ENCODE measurements at places on chromosomes 7 and 10. TPM values are rescaled to one million over a fixed set of nuclear protein-coding genes. Genes with fewer than 3 reads are reported as not detected.
A peak's percentile ranks its signal among the peaks of the same experiment; 100 is the strongest.

GRCh38 chr7:33998476-33998875 is 93.1 kb downstream of the BMPER start:
- DNase-seq = peak; percentile 48

- peak; percentile 60 for DNase-seq
Measured at GRCh38 chr10:68105820-68106219, 3.5 kb upstream of the MYPN start.

- DNase-seq = peak; percentile 48
Measured at GRCh38 chr7:100686201-100686821, 7.7 kb downstream of the GIGYF1 start.

GRCh38 chr10:78811174-78811573 is 257.6 kb upstream of the ZMIZ1 start:
- no peak for DNase-seq

GRCh38 chr7:128744366-128744905 is 5.3 kb downstream of the CALU start:
- DNase-seq = no peak

DNA sequence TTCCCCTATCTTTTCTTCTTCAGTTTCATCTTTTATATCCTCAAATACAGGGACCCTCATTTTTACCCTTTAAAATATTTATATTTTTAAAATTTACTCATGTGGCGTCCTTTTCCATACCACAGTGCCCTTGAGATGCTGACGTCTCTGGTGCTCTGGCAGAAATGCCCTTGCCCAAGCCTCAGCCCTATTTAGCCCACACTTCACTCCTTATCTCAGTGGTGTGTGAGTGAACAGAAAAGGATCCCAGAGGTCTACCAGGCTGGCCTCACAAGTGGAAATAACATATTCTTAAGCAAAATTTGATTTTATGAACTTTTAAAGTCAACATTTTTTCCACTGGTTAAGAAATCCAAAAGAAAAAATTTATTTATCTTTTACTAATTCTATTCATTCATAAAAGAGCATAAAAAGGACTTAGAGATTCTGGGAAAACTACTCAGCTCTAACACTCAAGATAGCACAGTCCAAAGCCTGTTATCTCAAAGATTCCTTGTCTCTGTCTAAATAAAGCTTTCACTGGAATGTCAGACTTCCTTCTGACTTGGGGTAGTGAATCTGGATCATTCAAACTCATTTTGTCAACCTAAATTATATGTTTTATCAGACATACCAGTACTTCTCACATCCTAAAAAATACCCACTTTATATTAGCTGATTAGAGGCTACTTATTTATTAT is at the start of gene NEBL:
Gene NEBL, minus strand, starts transcription at position 166 of the 680 bp plus-strand sequence. Its CDS starts 106 bp downstream, at position 60.
- DNase-seq = no peak

GRCh38 chr10:126935263-126935946 is 30.2 kb downstream of the DOCK1 start:
- DNase-seq = no peak

GRCh38 chr7:36985866-36986400 is 261.6 kb upstream of the AOAH start:
- no peak for DNase-seq

DNA sequence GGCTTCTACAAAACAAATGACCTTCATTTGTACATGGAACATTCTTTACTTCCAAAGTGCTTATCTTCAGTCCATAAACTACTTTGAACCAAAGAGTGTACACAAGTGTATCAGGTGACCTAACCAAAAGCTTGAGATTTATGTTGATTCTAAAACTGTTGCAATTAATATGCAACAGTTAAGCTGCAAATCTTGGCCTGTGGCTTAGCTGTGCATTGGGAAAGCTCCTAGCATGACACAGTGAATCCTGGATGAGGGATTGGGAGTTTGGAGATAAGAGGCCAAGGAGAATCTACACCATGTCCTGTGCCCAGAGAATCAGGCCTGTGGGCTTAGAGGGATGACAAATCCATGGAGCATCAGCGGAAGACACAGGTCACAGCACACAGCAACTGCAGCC is 105.2 kb upstream of the GSDME start:
- no peak for DNase-seq

DNA sequence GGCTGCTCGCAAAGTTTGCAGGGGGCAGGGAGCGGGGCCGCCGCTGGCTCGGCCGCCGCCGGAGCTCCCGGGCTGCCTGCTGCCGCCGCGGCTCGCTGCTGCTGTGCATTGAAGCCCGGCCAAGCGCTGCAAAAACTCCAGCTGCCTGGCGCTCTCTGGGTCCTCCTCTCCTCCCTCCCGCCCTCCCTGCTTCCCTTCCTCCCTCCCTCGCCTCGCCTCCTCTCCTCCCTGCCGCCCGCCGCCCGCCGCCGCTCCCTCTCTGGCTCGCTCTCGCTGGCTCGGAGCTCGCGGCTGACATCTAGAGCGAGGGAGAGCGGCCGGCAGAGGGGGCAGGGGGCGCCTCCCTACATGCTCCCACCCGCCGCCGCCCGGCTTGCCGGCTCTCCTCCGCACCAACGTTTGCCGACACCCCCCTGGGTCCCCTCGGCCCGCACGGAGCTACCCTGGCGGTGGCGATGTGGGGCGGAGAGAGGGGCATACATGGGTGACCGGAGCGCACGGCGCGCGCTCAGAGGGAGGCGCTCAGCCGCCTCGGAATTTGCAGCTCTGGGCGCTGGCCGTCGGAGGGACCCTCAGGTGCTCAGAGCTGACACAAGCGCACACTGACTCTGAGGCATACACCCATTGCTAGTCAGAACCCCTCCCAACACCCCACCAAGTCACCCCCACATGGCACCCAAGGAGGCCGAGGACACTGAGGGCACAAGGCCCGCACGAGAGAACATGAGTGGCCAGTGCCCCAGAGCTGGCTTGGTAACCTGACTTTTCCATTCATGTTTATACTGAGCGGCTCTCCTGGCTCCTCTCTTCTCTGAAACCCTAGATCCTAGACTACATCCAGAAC is 1.2 kb upstream of the PLXNA4 start:
- DNase-seq = peak; percentile 71

Gene NRCAM
- 0.55 TPM for polyA plus RNA-seq

Gene MALRD1
- polyA plus RNA-seq = 0.17 TPM

Gene MET
- polyA plus RNA-seq = 5.9 TPM

Gene TAS2R4
- polyA plus RNA-seq = 0.04 TPM
